ENCODE measurements at places on chromosomes 1 and 21.

- DNase-seq, result no peak
Observed at GRCh38 chr1:39136638-39137037, 67.9 kb upstream of the MACF1 start.

DNA sequence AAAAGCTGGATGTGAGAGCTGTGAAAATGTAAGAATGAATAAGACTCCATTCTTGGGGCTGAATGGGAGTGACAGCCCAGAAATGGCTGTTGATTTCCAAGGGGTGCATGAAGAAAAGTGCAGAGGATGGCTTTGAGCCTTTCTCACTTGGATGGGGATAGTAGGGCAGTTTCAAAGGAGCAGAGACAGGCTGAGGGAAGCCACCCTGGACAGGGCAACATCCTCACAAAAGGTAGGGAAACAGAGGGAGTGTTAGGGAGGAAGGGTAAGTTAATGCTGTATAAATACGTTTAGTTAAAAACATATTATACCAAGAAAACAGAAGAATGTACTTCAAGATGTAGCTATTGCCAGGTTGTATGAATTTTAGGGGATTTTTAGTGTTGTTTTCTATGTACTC is 38.1 kb downstream of the GADD45A start:
- no peak for DNase-seq

DNA sequence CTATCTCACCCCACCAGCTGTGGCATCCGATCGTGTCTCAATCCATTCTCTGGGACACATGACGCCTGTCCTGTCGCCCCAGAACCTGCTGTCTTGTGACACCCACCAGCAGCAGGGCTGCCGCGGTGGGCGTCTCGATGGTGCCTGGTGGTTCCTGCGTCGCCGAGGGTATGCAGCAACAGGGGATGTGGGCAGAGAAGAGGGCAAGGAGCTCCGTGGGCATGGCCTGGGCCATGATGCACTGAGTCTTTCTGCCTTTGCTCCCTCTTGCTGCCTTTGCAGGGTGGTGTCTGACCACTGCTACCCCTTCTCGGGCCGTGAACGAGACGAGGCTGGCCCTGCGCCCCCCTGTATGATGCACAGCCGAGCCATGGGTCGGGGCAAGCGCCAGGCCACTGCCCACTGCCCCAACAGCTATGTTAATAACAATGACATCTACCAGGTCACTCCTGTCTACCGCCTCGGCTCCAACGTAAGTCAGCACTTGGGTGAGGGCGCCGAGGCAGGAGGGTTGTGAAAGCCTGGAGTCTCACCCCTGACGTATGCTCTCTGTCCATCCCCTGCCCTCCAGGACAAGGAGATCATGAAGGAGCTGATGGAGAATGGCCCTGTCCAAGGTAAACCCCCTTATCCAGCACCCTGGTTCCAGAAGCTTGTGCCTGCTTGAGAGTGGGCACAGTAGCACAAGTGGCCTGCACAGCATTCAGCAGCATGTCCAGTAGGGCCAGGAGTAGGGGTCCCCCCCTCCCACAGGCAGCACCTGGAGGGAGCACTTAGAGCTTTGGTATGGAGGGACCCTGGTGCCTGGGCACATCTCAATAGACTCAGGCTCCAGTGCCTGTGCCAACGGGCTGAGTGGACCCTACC is 8.8 kb downstream of the TINAGL1 start:
- DNase-seq, result no peak

DNA sequence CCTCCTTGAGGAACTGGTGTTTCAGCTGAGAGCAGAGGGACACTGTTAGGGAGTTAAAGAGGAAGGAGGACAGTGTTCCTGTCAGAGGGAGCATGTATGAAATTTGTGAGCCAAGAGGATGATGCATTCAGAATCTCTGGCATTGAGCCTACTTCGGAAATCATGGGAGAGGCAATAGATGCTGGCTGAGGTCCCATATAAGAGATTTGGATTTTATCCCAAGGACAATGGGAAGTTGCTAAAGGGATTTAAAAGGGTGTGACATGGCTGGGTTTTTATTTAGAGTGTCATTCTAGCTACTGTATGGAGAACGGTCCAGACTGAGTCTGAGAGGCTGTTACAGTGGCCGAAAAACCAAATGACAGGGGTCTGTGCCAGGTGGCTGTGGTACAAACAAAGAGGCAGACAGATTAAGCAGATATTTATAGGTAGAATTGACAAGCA is 403.2 kb upstream of the B3GALT2 start:
- no peak for DNase-seq

- no peak for DNase-seq
Observed at GRCh38 chr1:115725600-115725999, 42.9 kb downstream of the CASQ2 start.

DNA sequence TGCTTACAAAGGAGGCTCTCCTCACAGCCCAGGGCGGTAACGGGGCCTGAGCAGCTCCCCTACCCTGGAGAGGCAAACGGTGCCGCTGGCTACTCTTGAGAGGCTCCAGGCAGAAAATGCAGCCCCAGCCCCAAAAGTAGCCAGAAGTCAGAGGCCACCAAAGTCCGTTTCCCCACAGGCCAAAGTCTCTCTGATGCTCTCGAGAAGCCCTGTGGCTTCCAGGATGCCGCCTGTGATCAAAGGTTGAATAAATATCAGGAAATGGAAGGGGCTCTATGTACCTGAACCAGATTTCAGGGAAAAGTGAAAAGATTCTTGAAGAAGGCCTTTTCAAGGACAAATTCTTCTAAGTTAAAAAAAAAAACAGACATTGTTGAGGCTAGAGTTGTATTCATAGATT is 4.2 kb downstream of the PANK4 start:
- no peak for DNase-seq

- DNase-seq, result no peak
Observed at GRCh38 chr1:201828217-201828819, 639 bp upstream of the IPO9 start.

GRCh38 chr1:151006327-151007052 is at the start of gene MINDY1:
Gene MINDY1, minus strand, starts transcription at chr1:151006902. Its CDS starts 4,285 bp downstream, at chr1:151002617.
- no peak for DNase-seq

- DNase-seq, result no peak
Observed at GRCh38 chr1:155272466-155273342, 600 bp downstream of the CLK2 start.

- DNase-seq, result no peak
Observed at GRCh38 chr21:42703965-42704364, 50.5 kb downstream of the PDE9A start.

GRCh38 chr1:1246577-1247340 is at the start of gene C1QTNF12:
Gene C1QTNF12, minus strand, starts transcription at chr1:1246722. Its CDS starts 32 bp downstream, at chr1:1246690.
- no peak for DNase-seq

DNA sequence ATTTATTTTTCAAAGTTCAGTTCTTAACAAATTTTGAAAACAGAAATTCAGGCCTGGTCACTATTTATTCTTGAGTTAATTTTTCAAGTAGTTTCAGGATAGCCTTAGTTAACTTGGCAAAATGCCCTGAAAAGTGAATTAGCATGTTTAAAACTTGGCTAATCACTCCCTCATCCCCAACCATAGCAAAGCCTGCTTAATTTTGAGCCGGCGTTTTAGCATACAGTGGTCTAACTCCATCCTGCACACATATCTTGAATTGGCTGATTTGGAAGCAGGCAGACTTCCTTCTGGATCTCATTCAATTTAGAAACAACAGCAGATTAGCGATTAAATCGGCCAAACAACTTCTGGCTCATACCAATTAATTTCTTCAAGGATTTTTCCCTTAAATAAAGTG is 439.2 kb downstream of the PTBP2 start:
- DNase-seq, result no peak

GRCh38 chr1:31354283-31354682 is 18.6 kb downstream of the FABP3 start:
- DNase-seq, result no peak

GRCh38 chr1:219379691-219380090 is 206.0 kb downstream of the LYPLAL1 start:
- DNase-seq, result no peak

- peak; percentile 79 for DNase-seq
Observed at GRCh38 chr1:43975249-43975961, 645 bp downstream of the ATP6V0B start.

DNA sequence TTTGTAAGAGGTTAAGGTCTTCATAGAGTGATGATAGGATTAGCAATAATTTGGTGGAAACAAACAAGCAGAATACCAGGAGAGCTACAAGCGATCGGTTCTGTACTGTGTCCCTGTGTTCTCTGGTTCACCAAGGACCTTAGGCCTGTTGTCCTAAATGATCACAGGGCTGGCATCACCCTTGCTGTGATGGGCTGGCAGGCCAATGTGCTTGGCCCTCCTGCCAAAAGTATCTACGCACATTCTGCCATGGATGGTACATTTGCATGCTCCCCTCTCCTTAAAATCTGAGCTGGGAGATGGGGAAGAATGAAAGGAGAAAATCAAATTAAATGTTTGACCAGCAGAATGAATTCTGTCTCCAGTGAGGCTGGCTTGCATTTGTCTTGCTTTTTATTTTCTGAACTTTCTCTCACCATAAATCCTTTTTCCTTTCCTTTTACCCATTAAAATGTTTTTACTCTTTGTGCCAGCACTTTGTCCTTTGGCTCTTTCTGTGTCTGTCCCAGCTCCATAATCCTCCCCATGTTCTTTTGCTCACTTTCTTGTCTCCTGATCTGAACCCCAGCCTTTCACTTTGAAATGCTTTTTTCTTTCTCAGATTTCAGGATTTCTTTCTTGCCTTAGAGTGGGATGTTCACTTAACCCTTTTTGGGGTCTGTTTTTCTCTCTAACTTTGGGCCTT is 51.7 kb downstream of the PBX1 start:
- no peak for DNase-seq

DNA sequence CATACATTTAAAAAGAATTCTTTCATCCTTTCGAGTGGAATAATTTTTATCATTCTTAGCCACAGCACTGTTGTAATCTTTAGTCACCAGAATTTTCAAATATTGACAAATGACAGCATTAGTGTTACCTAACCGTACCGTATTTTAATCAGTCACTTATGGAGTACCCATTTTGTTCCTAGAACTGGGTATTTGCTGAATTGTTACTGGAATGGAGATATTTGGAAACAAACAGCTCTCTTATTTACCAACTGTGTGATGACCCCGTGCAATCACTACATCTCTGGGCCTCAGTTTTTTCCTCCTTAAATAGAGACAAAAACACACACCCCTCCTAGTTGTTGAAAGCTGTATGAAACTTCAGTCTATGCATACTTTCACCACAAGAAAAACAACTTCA is 7.9 kb upstream of the XCL2 start:
- no peak for DNase-seq

DNA sequence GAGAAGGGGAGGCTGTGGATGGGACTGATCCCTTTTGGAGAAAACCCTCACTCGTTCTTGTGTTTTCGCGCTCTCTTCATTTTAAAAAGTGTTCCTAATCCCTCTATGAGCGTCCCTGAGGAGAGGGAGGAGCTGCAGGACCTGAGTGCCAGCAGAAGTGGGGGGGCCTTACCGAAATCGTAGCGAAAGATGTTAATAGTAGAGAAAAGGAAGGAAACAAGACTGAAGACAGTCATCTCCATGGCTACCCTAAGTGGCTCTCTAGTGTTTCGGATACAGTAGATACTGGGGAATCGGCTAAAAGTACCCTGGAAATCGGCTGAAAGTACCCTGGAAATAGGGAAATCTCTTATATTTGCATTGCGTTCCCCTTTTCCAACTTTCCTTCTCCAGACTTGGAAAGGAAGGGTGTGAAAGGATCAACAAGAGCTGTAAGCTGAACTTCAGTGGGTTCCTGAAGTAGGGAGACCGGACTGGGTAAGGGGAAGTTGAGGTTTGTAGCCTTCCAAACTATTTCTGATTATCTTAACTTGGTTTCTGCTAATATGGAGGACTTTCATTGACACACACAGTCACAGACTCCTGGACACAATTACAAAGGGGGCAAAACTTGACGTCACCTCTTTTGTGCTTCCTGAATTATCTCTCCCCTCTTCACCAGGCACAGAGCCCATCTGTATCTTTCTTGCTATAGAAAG is 486 bp upstream of the DSTYK start:
- DNase-seq, result no peak

DNA sequence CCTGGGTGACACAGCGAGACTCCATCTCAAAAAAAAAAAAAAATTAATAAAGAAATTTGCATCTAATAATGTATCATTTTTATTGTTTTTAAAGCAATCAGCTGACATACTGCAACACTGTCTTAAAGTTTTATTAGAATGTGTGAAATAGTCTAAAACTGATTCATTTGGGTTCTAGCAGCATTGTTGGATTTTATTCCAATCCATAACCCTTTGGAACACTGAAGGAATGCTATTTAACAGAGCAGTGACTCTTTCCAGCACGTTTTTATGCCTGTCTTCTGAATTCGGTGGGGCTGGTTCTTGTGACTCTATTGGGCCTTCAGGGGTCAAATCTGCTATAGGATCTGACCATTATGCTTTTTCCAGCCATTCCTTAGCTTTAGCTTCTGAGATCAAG is 18.2 kb upstream of the FMO4 start:
- no peak for DNase-seq

- no peak for DNase-seq
Observed at GRCh38 chr1:86375688-86376087, 20.4 kb downstream of the ODF2L start.

DNA sequence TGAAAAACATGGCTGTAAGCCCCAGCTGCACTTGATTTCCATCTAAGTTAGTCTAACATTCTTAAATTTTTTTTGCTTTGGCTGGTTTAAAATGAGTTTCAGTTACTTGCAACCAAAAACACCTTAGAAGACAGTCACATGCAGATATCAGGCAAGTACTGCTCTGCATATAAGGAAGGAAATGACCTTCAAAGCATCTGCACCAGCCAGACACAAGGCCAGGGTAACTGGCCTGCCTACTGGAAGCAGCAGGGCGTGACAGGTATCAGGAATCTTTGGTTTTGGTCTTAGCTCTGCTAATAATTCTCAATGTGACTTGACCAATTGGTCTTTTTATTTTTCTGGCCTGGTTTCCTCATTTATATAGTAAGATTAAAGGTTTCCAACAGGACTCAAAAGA is 33.5 kb downstream of the SCYL3 start:
- DNase-seq, result no peak

GRCh38 chr1:76465030-76465429 is 390.5 kb downstream of the ST6GALNAC3 start:
- no peak for DNase-seq

DNA sequence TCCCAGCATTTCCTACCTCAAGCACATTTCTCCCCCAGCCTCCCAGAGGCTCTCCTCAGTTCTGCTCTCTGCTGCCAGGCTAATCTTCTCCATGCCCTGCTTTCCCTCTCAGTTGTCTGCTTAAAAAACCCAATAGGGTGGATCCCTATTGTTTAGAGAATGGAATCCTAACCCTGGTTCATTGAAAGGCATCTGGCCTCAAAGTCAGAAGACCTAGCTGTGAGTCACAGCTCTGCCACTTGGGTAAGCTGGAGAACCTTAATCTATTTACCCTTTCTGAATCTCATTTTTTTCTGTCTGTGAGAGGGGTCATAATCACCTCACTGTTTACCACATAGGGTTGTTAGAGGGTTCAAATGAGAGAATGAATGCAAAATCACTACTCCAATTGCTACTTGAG is 12.5 kb upstream of the MYOC start:
- DNase-seq, result no peak

DNA sequence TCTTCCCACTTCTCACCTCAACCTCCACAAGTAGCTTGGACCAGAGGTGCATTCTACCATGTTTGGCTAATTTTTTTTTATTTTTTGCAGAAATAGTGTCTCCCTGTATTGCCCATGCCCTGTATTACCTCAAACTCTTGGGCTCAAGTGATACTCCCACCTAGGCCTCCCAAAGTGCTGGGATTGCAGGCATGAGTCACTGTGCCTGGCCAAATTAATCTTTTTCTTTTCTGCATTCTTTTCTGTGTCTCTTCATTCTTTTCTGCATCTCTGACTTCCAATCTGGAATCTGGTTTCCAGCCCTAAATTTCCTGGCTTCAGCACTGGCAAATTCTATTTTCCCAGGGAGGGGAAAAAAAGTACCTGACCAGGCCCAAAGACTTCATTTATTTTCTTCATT is 31.2 kb upstream of the TACSTD2 start:
- DNase-seq, result no peak

Data from CD4-positive, alpha-beta T cell (primary cell).